ENCODE measurements at places on chromosomes 2 and 18. TPM values are rescaled to one million over a fixed set of nuclear protein-coding genes. Genes with fewer than 3 reads are reported as not detected.

GRCh38 chr2:99395589-99396130, 58.5 kb downstream of the EIF5B start:
- H3K27me3 ChIP-seq = no peaks in the 10 kb centered on the region
- H3K4me1 ChIP-seq = no peaks in the 10 kb centered on the region
- DNase-seq = no peak

Gene AOX1
- 3.3 TPM for total RNA-seq

GRCh38 chr2:3741396-3741795, 38.0 kb downstream of the DCDC2C start:
- H3K27me3 ChIP-seq = no peaks in the 10 kb centered on the region
- H3K36me3 ChIP-seq = no peaks in the 10 kb centered on the region
- no peak for DNase-seq
- no peak overlapping the region for H3K4me3 ChIP-seq
- H3K4me1 ChIP-seq = no peaks in the 10 kb centered on the region

GRCh38 chr2:62257466-62257865, 61.6 kb downstream of the B3GNT2 start:
- H3K27ac ChIP-seq = no peak overlapping the region
- H3K36me3 ChIP-seq = no peaks in the 10 kb centered on the region
- DNase-seq = no peak
- no peaks in the 10 kb centered on the region for H3K4me1 ChIP-seq
- H3K4me3 ChIP-seq = no peak overlapping the region
- no peaks in the 10 kb centered on the region for H3K27me3 ChIP-seq

Gene RNPEPL1
- total RNA-seq = 108 TPM

- H3K27ac ChIP-seq = no peak overlapping the region
- H3K27me3 ChIP-seq = no peaks in the 10 kb centered on the region
- no peaks in the 10 kb centered on the region for H3K4me1 ChIP-seq
- H3K4me3 ChIP-seq = no peak overlapping the region
These were observed 276.3 kb downstream of the AFF3 start for GRCh38 chr2:99865818-99866676.

- H3K27ac ChIP-seq = no peak overlapping the region
- no peak for DNase-seq
- H3K4me3 ChIP-seq = no peak overlapping the region
- H3K36me3 ChIP-seq = no peaks in the 10 kb centered on the region
- H3K27me3 ChIP-seq = no peaks in the 10 kb centered on the region
These were observed 98.3 kb downstream of the KLHL14 start for GRCh38 chr18:32674491-32674890.

DNA sequence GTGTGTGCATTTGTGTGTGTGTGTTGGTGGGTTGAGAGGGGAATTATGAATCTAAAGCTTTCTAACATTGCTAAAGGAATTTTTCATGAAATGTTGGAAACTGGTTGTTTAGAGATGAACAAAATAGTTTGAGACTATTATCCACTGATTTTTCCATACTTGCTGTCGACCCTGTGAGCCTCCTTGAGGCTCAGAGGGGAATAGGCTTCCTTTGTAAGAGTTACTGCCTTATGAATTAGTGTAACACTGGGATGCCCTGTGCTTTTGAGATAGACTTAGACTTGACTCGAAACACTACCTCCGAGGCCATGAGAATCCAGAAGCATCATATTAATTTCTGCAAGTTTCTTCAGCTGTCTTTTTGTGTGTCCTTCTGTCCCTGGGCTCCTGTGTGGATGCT, 37.9 kb downstream of the AQP4 start:
- no peaks in the 10 kb centered on the region for H3K27me3 ChIP-seq
- H3K27ac ChIP-seq = no peak overlapping the region
- no peaks in the 10 kb centered on the region for H3K4me1 ChIP-seq
- H3K36me3 ChIP-seq = no peaks in the 10 kb centered on the region
- no peak for DNase-seq
- no peak overlapping the region for H3K4me3 ChIP-seq

- no peak for DNase-seq
- H3K27ac ChIP-seq = no peak overlapping the region
- H3K36me3 ChIP-seq = no peaks in the 10 kb centered on the region
- H3K27me3 ChIP-seq = no peaks in the 10 kb centered on the region
- no peaks in the 10 kb centered on the region for H3K4me1 ChIP-seq
These were observed 53.7 kb downstream of the ADD2 start for GRCh38 chr2:70714141-70714905.

DNA sequence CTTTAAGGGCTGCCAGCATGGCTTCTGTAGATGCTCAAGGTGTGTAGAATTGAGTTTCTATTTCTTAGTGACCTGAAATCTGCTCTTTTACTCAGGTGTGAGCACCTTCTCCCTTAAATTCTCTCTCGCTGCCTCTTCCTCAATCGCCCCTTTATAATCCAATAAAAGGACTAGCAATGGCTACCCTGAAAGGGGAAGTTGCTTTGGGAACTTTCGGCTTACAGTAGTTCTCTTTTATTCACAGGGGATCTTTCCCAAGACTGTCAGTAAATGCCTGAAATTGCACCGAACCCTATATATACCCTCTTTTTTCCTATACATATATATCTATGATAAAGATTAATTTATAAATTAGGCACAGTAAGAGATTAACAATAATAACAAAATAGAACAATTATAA, 121.8 kb downstream of the ACTR3 start:
- H3K36me3 ChIP-seq = no peaks in the 10 kb centered on the region
- H3K4me3 ChIP-seq = no peak overlapping the region
- DNase-seq = no peak

DNA sequence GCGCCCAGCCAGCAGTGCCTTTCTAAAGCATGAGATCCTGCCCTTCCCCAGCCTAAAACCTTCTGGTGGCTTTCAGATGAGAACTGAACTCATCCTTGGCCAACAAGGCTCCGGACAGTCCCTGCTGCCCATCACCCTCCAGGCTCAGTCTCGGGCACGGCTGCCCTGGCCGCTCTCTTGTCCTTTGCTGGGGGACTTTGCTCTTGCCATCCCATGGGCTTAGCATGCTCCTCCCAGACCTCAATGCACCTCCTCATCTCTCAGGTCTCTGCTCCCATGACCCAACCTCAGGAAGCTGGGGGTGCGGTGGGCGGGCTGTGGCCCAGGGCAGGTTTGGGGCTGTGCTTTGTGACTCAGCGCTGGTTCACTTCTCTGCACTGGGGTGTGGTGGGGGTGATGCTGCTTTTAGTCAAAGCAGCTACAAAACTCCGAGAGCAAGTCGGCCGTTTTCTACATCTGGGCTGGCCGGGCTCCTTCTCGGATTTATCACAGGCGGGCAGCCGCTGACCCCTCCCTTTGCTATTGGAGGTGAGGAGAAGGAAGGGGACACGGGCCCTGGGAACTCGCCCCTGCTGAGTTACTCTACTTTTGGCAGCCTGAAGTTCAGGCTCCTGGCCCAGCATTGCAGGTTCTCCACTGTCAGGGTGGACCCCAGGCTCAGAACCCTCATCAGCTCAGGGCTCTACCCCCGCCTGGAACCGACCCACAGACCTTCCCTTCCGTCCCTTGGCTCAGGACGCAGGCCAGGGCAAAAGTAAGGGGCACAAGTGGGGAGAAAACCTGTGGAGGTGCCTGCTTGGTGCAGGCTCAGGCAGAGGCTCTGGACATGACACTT, 90.6 kb upstream of the TAF1B start:
- H3K27me3 ChIP-seq = no peaks in the 10 kb centered on the region
- no peaks in the 10 kb centered on the region for H3K36me3 ChIP-seq
- no peak overlapping the region for H3K27ac ChIP-seq
- no peak overlapping the region for H3K4me3 ChIP-seq
- DNase-seq = no peak

Gene MPP4
- total RNA-seq = not detected

Gene UGT1A4
- 1.8 TPM for total RNA-seq

DNA sequence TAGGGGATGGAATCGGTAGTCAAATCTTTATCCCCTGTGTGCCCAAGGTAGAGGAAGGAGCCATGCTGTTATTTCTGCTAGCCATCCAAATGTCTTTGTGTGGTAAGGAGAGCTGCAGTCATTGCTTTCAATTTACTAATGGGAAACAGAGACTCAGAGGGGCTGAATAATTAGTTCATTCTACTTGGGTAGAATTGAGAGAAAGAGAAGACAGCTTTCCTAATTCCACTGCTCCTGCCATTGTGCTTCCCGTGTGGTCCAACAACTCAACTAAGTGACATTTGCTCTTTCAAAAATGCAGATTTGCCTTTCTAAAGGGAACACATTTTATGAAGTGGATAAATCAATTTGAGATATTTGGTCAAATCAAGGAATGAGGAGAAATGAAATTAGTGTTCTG, 136.1 kb downstream of the AQP4 start:
- no peaks in the 10 kb centered on the region for H3K27me3 ChIP-seq
- DNase-seq = no peak
- no peaks in the 10 kb centered on the region for H3K36me3 ChIP-seq

- H3K4me1 ChIP-seq = no peaks in the 10 kb centered on the region
- H3K27ac ChIP-seq = no peak overlapping the region
- H3K4me3 ChIP-seq = no peak overlapping the region
- H3K27me3 ChIP-seq = no peaks in the 10 kb centered on the region
- peak; percentile 62 for DNase-seq
These were observed 83.7 kb upstream of the SLC1A4 start for GRCh38 chr2:64905338-64906024.

GRCh38 chr2:20443276-20443920, 3.5 kb upstream of the RHOB start:
- H3K4me3 ChIP-seq = no peak overlapping the region
- H3K27ac ChIP-seq = peak overlapping the region; percentile 63
- no peaks in the 10 kb centered on the region for H3K36me3 ChIP-seq
- H3K27me3 ChIP-seq = no peaks in the 10 kb centered on the region

GRCh38 chr2:65715323-65715722, 282.9 kb upstream of the SPRED2 start:
- no peak for DNase-seq
- no peak overlapping the region for H3K27ac ChIP-seq
- H3K27me3 ChIP-seq = no peaks in the 10 kb centered on the region
- H3K36me3 ChIP-seq = no peaks in the 10 kb centered on the region

Gene LOXL3
- 2.9 TPM for total RNA-seq

GRCh38 chr2:231985823-231986261, 24.3 kb downstream of the DIS3L2 start:
- H3K27ac ChIP-seq = no peak overlapping the region
- no peaks in the 10 kb centered on the region for H3K36me3 ChIP-seq
- no peaks in the 10 kb centered on the region for H3K27me3 ChIP-seq
- DNase-seq = no peak
- H3K4me1 ChIP-seq = no peaks in the 10 kb centered on the region
- no peak overlapping the region for H3K4me3 ChIP-seq

GRCh38 chr2:184113696-184114403, 484.5 kb upstream of the ZNF804A start:
- H3K4me1 ChIP-seq = no peaks in the 10 kb centered on the region
- H3K27me3 ChIP-seq = no peaks in the 10 kb centered on the region
- H3K4me3 ChIP-seq = no peak overlapping the region
- H3K36me3 ChIP-seq = no peaks in the 10 kb centered on the region
- no peak for DNase-seq

Gene RAB12
- 11.2 TPM for total RNA-seq

- no peak overlapping the region for H3K4me3 ChIP-seq
- DNase-seq = no peak
- no peaks in the 10 kb centered on the region for H3K27me3 ChIP-seq
- no peaks in the 10 kb centered on the region for H3K36me3 ChIP-seq
These were observed 839.9 kb downstream of the BCL11A start for GRCh38 chr2:59713577-59713976.

Gene GNAL
- total RNA-seq = 2.0 TPM

GRCh38 chr2:151238527-151239487, 22.9 kb downstream of the RBM43 start:
- H3K36me3 ChIP-seq = no peaks in the 10 kb centered on the region
- no peaks in the 10 kb centered on the region for H3K27me3 ChIP-seq
- no peak overlapping the region for H3K27ac ChIP-seq
- no peaks in the 10 kb centered on the region for H3K4me1 ChIP-seq
- no peak overlapping the region for H3K4me3 ChIP-seq
- peak; percentile 36 for DNase-seq

GRCh38 chr2:67463810-67464209, 66.7 kb downstream of the ETAA1 start:
- H3K4me1 ChIP-seq = no peaks in the 10 kb centered on the region
- H3K27ac ChIP-seq = no peak overlapping the region
- no peak overlapping the region for H3K4me3 ChIP-seq

GRCh38 chr2:110677080-110677479, 783 bp downstream of the BUB1 start:
- peak overlapping the region; percentile 66 for H3K4me3 ChIP-seq
- no peaks in the 10 kb centered on the region for H3K36me3 ChIP-seq
- DNase-seq = no peak
- H3K4me1 ChIP-seq = no peaks in the 10 kb centered on the region
- no peak overlapping the region for H3K27ac ChIP-seq

DNA sequence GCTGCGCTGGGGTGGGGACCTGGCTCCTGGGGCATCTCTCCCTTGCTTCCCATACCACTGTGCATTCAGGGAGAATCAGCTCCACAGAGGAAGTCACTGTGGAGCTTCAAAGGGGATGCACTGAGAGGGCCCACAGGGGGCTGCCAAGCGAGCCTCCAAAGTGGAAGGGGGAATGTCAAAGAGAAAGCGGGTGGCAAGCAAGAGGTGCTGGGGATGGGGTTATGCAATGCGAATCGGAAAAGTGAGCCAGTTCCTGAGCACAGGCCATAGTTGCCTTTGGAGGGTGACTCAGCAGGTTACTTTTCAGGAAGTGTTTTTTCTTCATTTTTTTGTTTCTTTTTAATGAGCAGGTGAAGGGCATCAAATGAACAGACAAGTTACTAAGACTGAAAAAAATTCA, 17.6 kb downstream of the PMAIP1 start:
- H3K27ac ChIP-seq = no peak overlapping the region
- DNase-seq = no peak
- no peaks in the 10 kb centered on the region for H3K36me3 ChIP-seq

DNA sequence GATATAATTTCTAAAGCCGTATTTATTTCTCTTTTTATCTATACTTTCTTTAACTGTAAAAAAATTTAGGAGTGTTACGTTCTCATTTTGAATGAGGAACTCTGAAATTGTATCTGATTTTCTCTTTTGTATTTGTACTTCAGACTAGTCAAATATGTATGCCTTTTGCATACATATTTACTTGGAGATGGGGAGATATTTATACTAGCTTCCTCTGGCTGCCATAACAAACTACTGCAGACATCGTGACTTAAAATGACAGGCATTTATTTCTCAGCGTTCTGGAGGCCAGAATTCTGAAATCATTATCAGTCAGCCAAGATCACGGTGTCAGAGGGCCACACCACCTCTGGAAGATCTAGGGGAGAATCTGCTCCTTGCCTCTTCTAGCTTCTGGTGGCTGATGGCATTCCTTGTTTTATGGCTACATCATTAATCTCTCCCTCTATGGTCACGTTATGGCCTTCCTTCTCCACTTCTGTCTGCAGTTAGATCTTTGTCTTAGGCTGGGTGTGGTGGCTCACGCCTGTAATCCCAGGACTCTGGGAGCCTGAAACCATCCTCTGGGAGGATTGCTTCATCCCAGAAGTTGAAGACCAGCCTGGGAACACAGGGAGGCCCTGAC, 8.2 kb downstream of the LCLAT1 start:
- DNase-seq = no peak
- H3K36me3 ChIP-seq = no peaks in the 10 kb centered on the region
- no peaks in the 10 kb centered on the region for H3K27me3 ChIP-seq
- H3K4me1 ChIP-seq = peaks cover 4% of the 10 kb centered on the region
- no peak overlapping the region for H3K4me3 ChIP-seq
